Spinal cord (tissue), 10 donors: ENCODE measurements at places on chromosomes 1 and 21.

GRCh38 chr1:157400766-157401165 lies 151.5 kb downstream of the FCRL5 start:
- DNase-seq = no peak

GRCh38 chr21:25682382-25682781 lies 43.3 kb downstream of the JAM2 start:
- no peak for DNase-seq

DNA sequence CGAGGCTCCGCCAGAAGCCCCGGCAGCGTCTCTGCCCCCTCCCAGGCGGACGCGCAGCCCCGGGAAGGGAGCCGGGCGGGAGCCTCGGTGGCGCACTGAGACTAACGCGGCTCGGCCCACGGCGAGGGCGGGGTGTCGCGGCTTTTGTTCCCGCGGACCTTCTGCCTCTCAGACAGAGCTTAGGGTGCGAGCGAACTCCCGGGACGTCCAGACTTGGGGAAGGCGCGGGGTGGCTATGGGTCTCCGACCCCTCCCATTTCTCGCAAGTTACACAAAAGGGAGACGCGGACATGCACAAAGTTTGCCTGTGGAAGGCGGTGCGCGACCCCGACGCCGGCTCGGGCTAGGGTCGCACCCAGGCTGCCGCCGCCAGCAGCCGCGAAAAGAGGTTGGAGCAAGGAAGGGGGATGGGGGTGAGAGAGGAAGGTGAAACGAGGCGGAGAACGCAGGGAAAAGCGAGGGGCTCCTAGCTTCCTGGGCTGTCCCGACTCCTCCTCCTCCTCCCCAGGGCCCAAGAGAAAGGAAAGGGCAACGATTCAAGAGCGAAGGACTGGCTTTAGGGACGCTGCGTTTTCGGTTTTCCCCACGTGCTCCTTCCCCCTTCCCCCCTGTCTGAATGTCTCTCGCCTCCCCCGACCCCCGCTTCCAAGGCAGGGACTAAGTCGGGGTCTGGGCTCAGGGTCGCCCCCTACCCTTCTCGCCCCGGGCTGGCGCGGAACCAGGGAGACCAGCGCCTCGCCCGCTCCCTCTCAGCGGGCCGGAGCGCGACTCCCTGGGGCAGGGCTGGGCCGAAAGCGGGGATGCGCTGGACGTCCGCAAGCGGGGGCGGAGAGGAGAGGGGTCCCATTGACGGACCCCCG lies 729 bp downstream of the APP start:
- DNase-seq = peak; percentile 81

- no peak for DNase-seq
Measured at GRCh38 chr1:65002156-65002507, 35.8 kb upstream of the JAK1 start.

GRCh38 chr1:45543581-45544417 lies 6.8 kb upstream of the AKR1A1 start:
- no peak for DNase-seq
